ENCODE measurements at places on chromosomes 4 and X.

DNA sequence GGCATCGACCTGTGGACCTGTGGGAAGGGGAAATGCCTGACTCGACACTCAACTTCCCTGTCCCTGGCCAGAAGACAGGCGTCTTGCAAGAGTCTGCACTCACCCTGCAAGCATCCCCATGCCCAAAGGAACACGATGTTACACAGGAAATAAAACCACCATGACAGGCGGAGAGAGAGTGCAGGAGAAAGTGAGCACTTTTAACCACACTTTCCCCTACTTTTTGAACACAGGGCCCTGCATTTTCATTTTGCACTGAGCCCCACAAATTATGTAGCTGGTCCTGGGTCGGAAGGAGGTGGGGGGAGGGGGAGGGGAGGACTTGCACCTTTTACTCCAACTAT lies 13.8 kb upstream of the MAN2B2 start:
- DNase-seq = no peak

- DNase-seq = no peak
These were observed 314.9 kb upstream of the TRAM1L1 start for GRCh38 chr4:117400039-117400835.

GRCh38 chr4:14110407-14110806 lies 482.9 kb upstream of the BOD1L1 start:
- no peak for DNase-seq

GRCh38 chrX:374596-374995 lies 12.1 kb downstream of the PPP2R3B start:
- no peak for DNase-seq

- no peak for DNase-seq
These were observed 18.1 kb downstream of the DCHS2 start for GRCh38 chr4:154473497-154473896.

DNA sequence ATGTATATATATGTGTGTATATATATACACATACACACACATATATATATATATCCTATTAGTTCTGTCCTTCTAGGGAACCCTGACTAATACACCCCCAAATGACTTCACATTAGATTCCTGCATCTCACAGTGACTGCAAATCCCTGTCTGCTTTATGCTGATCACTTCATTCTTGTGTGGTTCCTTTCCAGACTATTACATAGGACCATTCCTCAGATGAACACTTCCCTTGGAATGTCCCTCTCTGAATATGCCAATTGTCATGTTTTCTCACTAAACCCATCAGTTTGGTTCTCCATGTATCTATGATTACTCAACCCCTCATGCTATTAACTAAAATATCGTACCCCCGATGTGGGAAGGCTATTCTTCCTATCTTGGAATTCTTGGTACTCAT lies 605.2 kb upstream of the NR3C2 start:
- no peak for DNase-seq

All from left cardiac atrium (tissue), 4 donors.